GM06990 (cell line): ENCODE measurements at places on chromosomes 13 and 19.
A peak's percentile ranks its signal among the peaks of the same experiment; 100 is the strongest.

GRCh38 chr13:82850644-82851043 lies 1031.6 kb downstream of the SLITRK1 start:
- no peak for DNase-seq

- no peak for DNase-seq
Observed at GRCh38 chr13:78598116-78598781, 5.1 kb downstream of the POU4F1 start.

DNA sequence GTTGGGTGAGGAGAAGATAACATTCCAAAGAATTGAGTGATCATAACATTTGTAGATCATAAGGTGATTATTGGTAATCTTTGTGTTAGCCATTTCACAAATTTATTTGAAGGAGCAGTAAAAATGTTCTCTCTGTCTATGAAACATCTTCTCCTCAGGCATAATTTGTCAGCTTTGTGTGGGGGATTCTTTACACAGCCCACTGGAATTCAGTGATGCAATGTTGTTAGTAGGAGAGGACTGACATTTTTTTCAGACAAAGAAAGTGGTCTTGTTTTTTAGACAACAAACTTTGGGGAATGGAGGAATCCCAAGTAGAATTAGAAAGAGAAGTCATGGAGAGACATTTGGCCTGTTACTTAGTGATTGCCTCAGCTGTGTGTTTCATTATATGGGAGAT lies 100.3 kb downstream of the ITGBL1 start:
- no peak for DNase-seq

DNA sequence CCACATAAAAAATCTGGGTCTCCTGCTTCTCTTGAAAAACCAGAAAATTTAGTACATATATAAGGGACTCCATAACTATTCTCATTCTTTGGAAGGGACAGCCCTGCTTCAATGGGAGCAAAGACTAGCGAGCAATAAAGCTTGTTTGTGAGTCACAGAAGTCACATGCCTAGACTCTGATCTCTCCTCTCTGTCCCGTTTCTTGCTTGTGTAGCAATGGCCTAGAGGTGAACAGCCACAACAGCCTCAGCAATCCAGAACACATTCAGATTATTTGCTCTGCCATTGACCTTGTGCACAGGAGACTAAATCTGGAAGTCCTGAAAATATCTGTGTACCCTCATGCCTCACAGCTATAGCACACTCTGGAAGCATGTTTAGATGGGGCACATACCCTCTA lies 43.2 kb downstream of the SCGB2B2 start:
- DNase-seq, result no peak

- no peak for DNase-seq
Observed at GRCh38 chr13:32822771-32823170, 193.5 kb upstream of the KL start.

DNA sequence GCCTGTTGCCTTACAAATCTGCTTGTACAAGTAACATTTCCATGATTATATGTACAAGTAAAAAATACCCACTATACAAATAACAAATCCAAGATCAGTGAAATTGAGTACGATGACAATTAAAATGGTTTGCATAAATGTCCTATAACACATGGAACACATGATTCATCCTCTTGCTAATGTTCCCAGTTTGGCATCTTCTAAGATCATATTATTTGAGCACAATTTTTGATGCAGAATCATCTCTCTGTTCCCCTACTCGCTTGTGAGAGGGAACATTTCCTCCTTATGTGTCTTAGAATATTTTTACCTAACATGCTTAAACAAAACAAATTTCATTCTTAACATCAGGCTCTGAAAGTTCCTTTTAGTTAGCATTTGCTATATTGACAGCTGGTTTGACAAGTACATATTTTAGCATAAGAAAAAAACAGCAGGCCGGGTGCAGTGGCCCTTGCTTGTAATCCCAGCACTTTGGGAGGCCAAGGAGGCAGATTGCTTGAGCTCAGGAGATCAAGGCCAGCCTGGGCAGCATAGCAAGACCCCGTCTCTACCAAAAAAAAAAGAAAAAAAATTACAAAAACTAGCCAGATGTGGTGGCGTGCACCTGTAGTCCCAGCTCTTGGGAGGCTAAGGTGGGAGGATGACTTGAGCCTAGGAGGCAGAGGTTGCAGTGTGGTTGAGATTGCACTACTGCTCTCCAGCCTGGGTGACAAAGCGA lies 14.2 kb downstream of the ZNF331 start:
- no peak for DNase-seq

DNA sequence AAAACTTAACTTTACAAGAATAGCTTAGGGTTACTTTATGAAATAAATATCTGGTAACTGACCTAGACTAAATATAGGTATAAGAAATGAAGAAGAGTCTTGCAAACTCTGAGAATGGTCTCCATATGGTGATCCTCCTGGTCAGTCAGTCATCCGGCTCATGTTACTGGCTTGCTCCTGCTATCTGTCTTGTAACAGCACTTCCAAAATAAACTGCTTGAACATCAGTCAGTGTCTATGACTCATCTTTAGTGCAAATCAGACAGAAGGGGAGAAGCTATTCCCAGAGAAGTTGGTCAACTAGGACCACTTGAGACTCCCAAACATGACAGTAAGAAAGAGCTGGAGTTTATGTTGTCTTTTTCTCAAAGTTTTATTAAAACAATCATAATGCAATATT lies 1550.9 kb downstream of the PCDH9 start:
- no peak for DNase-seq

GRCh38 chr13:93967286-93967685 lies 512.2 kb downstream of the DCT start:
- no peak for DNase-seq

GRCh38 chr19:39587496-39587895 lies 14.8 kb upstream of the LGALS13 start:
- DNase-seq, result no peak

DNA sequence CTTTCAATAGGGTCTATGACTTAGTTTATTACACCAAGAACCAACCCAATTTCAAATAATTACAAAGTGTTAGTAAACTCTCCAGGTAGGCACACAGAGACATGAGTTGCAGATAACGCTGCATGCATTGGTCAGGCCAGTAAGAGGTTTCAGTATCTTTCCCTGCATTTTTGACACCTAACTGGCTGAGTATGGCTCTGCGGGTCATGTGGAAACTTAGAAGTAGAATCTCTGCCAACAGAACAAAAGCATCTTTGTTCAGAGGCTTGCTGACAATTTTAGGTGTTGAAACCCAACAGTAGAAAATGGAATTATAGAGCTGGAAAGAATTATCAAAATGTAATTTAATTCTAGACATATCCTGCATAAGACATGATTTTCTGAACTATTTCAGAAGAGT lies 25.3 kb downstream of the HTR2A start:
- no peak for DNase-seq

DNA sequence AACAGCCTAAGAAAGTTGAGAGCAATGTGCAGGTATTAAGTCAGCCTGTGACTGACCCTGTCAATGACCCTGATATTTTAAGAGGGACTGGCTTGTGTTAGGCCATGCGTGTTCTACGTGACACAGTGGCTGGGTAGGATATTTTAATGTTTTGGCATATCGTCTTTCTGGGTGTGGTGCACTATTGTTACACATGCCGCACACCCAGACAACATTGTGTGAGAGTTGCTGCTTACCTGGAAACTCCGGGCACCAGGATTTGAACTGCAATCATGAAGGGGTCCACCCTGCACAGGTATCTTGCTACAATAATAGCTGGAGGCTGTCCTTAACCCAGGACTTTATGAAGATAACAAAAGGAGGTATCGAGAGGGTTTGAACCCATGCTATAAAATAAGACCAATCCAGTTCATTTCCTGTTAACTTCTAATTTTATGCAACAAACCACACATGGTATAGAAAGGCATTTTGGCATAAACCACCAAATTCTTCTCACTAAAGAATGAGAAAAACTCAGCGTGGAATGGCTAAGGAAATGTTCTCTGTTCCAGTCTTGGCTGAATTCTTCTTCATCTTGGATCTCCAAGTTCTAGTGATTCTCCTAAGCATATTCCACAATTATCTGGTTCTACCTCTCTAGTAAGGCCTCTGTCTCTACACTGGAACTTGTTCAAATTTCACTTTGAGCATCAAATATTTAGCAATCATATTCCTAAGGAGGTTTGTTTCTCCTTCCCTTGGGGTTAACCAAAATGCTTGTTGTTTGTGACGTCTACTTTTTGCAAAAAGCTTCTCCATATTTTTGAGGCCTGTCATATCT lies 38.7 kb upstream of the POMP start:
- DNase-seq, result no peak

GRCh38 chr19:2164020-2164998 lies 576 bp downstream of the DOT1L start:
- no peak for DNase-seq

GRCh38 chr13:81927347-81927746 lies 1586.4 kb upstream of the SPRY2 start:
- no peak for DNase-seq

- DNase-seq, result no peak
Observed at GRCh38 chr13:24407844-24408243, 98.5 kb downstream of the C1QTNF9 start.

- no peak for DNase-seq
Observed at GRCh38 chr13:46736541-46737310, 60.2 kb downstream of the ESD start.

- no peak for DNase-seq
Observed at GRCh38 chr13:79709471-79709870, 228.5 kb downstream of the NDFIP2 start.

- DNase-seq, result no peak
Observed at GRCh38 chr13:42329239-42329638, 57.3 kb downstream of the AKAP11 start.

GRCh38 chr19:7250951-7251350 lies 43.3 kb downstream of the INSR start:
- no peak for DNase-seq

DNA sequence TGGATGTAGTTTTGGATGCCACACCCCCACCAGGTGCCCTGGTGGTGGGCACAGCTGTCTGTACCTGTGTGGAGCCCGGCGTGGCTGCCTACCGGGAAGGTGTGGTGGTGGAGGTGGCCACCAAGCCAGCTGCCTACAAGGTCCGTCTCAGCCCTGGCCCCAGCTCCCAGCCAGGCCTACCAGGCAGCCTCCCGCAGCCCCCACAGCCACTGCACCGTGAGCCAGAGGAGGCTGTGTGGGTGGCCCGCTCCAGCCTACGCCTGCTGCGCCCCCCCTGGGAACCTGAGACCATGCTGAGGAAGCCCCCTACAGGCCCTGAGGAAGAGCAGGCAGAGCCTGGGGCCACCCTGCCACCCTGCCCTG lies 3.5 kb downstream of the CIC start:
- DNase-seq, result peak; percentile 1
